A549 treated with CpdA at 1 μM for 4 hours (cell line): ENCODE measurements at places on chromosomes 3 and 15. TPM values are rescaled to one million over a fixed set of nuclear protein-coding genes. Genes with fewer than 3 reads are reported as not detected.

Gene NR2E3
- 0.17 to 0.38 TPM (median 0.21 TPM) in 4 of 5 replicates, not detected in the other for total RNA-seq

Gene SEMA6D
- total RNA-seq, result not detected in 5 replicates

Gene KCNAB1
- total RNA-seq, result not detected in 5 replicates

Gene CHL1
- not detected in 5 replicates for total RNA-seq

Gene CADPS
- total RNA-seq, result not detected in 5 replicates

Gene KCTD6
- 7.7 to 9.4 TPM (median 8.7 TPM) in 5 replicates for total RNA-seq

Gene CPLX3
- total RNA-seq, result not detected in 5 replicates

Gene TMEM212
- not detected in 5 replicates for total RNA-seq

Gene GOLGA8T
- 0.90 to 1.6 TPM (median 1.4 TPM) in 5 replicates for total RNA-seq
